ENCODE measurements at places on chromosomes 11 and 22.

DNA sequence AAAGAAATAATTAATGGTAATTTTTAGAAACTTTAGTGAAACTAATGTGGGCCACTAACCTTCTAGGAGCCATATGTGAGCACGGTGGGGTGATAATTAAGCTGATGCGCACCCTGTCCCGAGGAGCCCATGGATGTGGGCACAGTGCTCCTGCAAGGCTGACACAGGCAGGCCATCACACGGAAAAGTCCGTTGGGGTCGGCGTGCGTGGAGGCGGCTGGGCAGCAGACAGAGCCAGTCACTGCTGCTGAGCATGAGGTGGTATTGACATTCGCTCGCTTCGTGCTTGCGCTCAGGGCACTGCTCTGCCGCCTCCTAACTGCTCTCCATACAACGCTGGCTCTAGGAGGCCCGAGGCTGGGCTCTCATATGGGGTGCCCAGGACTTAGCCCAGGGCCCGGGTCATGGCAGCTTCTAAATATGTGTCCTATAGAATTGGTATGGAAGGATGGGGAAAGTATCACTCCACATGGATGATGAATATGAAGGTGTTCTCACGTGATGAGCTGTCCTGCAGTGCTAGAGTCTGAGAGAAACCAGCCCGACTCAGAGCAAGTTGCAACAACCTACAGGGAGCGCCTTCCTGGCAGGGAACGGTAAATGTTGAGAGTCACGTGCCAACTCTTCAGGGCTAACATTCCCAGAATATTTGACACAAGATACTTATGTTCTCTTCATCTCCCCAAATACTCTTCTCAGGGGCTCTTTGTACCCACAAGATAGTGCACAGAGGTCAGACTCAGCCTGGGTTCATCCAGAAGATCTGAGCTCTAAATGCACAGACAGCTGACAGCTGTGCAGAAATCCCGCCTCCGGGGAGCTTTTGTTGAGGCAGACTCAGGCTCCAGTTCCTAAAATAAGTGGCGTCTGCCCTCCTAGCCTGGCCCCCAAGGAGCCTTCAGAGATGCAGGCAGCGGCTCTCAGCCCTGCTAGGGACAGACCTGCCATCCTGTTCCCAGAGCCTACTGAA is 50.6 kb upstream of the ARFGAP3 start:
- no peak for DNase-seq

DNA sequence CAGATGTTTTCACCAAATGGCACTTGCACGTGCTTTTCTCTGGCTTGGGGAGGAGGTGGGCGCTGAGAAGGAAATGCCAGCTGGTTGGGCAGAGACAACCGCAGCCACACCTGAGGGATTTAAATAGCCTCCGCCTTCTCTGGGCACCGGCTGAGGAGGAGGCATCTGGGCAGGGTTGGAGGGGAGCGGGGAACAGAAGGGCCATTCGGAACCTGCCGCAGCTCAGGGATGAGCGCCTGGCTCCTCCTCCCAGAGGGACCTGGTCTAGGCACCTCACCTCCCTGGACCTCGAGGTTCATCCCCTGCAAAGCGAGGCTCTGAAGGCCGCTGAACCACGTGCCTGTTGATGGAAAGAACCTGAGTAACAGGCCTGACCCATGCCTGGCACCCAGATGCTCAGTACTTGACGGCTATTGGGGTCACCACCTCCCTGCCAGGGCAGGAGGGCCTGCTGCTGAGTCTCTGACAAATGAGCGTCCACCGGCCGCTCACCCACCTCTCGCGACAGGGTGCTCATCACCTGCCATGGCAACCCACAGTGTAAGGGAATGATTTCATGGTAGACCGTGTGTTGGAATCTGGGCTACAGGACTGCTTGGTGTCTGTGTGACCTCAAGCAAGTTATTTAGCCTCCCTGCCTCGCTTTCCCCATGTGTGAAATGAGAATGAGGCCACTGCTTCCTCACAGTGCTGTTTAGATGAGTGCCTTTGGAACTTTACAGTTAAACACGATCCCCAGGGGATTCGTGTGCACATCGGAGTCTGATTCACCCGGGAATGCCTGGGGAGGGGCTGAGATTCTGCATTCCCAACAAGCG is 2.0 kb upstream of the KDELR3 start:
- DNase-seq: no peak

GRCh38 chr11:81005595-81005994 is 1564.8 kb upstream of the TENM4 start:
- no peak for DNase-seq

GRCh38 chr11:36271794-36272407 is 17.3 kb downstream of the COMMD9 start:
- no peak for DNase-seq

DNA sequence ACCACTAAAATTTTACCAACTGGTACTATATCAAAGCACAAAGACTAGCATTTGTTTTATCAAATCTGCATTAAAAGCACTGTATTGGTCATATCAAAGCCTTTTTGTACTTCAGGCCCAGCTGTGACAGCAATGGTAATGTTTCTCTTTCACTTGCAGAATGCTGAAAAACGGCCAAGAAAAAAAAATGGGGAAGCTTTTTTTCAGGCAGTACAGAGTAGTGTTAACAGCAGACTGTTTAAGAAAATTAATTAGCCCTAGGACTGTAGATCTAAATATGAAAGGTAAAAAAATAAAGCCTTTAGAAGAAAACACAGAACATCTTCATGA is 33.3 kb downstream of the DENND5A start:
- no peak for DNase-seq

- no peak for DNase-seq
These were observed 186.1 kb downstream of the TBC1D22A start for GRCh38 chr22:46948411-46949144.

- no peak for DNase-seq
These were observed 1390.5 kb upstream of the TENM4 start for GRCh38 chr11:80831374-80831773.

DNA sequence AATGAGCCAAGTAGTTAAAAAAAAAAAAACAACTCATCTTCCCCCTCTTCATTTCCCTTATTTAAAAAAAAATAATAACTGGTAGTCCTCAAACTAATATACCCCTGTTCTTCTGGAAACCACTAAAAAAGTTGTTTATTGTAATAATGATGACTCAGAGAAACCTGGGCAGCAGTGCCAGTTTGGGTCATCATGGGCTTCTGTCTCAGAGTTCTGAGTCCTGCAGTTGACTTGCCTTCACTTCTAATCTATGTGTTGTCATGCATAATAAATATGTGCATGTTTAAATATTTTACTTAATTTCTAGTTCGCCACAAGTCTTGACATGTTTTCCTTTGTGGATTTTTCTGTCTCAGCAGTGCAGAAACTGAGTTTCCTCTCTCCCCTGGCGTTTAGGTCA is 46.8 kb downstream of the PPP2R1B start:
- DNase-seq: no peak

DNA sequence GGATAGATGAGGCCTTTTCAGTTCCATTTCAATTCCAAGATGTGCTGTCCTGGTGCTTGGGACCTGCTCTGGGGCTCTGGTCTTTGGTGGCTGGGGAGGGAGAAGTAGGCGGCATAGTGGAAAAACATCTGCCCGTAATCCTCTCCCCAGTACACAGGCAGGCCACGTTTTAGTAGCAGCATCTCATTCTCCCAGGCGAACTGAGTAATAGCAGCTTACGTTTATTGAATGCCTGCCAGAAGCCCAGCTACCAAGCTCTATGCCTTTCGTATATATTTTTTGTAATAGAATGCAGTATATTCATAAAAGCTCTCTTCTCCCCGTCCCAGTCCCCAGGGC is 11.4 kb downstream of the ACO2 start:
- DNase-seq: no peak

- DNase-seq: no peak
These were observed 33.1 kb upstream of the POLD3 start for GRCh38 chr11:74559110-74559933.

DNA sequence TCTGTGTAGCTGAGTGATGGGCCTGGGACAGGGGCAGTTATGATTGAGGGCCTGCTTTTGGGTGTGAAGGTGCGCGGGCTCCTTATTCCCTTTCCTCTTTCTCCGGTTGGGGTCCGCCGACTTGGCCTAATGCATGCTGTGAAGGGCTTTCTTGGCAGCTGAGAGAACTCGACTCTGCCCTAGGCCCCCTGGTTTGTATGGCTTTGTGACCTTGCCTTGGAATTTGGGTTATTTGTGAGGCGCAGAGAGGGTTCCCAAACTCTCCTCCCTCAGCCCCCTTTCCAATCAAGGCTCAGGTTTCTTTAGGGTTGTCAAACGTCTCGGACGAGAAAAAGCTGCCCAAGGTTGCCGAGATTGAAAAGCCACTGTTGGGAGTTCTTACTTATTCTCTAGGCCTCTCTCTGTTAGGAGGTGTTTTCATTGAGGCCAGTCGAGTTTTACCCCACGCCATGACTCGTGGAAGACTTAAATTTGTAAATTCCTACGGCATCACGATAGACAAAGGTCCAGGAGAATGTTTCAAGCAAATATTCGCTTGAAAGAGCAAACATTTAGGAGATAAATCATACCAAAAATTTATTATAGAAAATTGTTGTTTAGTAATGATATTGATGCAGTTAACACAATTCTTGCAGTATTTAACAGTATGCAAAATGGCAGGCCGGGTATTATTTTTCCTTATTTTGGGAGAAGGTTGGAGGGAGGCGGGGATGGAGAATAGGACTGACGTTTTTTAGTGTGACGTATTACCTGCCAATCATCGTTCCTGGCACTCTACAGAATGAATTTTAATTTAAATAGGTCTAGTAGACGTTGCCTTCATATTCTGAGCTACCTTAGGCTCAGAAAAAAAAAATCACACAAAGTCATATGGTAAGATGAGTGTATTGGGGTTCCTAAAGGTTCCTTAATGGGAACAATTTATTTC is 689 bp downstream of the PDHX start:
- no peak for DNase-seq

DNA sequence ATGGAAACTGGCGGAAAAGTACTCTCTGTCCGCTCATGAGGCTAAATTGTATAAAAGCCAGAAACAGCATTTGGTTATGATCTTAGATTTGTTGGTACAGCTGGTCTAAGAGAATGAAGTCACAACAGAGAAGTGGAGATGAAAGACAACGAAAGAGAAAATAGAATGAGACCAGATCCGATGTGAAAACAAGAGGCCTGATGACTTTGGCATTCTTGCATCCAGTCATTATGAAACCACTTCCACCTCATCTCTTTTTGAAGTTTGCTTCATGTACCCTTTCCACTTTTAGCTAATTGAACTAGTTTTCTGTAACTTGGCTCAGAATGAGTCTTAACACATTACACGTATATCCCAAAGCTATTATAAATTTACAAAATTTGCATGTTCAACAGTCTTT is 1431.7 kb downstream of the LRRC4C start:
- DNase-seq: no peak

- DNase-seq: no peak
These were observed 12.3 kb upstream of the MPEG1 start for GRCh38 chr11:59225017-59225416.

DNA sequence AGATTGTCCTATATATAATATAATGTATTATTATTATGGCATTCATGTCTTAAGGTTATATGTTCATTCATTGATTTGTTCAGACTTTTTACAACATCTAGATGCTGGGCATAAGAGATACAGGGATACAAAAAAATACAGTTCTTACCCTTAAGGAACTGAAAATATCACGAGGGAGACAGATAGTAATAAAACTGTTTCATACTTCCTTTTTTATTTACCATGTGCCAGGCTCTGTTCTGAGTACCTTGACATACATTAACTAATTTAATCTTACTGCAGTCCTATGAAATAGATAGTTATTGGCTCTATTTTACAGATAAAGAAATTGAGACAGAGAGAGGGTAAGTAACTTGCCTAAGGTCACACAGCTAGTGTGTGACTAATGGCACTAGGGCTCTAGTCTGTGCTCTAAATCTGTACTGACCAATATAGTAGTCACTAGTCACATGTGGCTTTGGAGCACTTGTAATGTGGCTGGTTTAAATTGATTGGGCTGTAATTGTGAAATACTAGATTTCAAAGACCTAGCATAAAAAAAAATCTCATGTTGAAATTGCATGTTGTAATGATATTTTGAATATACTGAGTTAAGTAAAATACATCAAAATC is 21.3 kb downstream of the TRIM44 start:
- DNase-seq: no peak

- DNase-seq: no peak
These were observed 69.1 kb downstream of the CDKN1C start for GRCh38 chr11:2816523-2816922.

- DNase-seq: peak; percentile 75
These were observed at the start of gene SIK2 for GRCh38 chr11:111601979-111602864. Gene SIK2, plus strand, starts transcription at chr11:111602449. Its CDS starts 115 bp downstream, at chr11:111602564.

DNA sequence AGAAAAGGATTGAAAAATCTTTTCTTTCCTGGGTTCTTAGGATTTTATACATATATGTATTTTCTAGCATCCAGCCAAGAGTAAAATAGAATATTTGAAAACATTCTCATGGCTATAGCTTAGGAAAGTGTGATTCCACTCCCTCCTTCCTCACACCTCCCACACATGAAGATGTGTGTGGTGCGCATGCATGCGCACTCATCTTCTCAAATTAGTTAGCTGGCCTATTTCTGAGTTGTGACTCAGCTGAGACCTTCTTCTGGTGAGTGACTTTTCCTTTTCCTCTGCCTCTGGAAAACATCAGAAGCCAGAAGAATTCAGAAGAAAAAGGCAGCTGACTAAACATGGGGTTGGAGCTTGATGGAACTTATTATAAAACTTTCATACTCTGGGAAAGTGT is 149.8 kb downstream of the OR4C45 start:
- DNase-seq: no peak

DNA sequence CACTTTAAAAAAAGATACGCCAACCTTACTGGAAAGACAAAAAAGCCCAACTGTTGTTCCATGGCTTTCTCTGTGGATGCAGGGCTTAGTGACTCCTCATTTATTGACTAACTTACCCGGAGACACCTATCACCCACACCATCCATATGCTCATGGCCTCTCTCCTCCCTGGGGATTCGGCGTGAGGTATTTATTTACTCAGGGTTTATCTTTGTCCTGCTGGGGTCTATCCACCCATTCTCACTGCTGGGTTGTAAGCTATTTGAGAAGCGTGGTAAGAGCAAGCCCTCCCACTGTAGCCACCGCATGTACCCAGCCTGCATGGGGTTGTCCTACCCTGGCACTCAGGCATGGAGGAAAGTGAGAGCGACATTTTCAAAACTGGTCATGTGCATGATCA is 93.6 kb downstream of the NELL1 start:
- no peak for DNase-seq

- DNase-seq: no peak
These were observed 104.2 kb upstream of the SORL1-AS1 start for GRCh38 chr11:121556937-121557336.

DNA sequence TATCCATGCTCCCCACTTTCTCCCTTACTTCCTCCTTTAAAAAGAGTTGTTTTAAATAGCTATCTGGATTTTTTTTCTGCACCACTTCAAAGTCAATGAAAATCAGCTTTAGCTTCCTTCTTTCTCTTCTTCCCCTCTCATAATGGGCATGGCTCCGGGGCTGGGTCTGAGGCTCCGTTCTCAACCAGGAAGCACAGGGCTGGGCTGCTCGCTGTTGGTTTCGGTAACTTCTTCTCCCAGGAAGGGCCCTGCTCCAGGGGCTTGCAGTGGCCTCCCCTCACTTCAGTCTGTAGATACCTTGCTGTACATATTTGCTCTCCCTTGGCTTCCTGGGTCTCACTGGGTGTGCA is 23.8 kb downstream of the MICAL2 start:
- no peak for DNase-seq

GRCh38 chr11:57456960-57457642 is 3.2 kb upstream of the RTN4RL2 start:
- DNase-seq: peak; percentile 68
